ENCODE measurements at places on chromosomes 2 and 18.
A peak's percentile ranks its signal among the peaks of the same experiment; 100 is the strongest.

- no peak for DNase-seq
These were observed 405.5 kb upstream of the VWC2L start for GRCh38 chr2:214005337-214005736.

DNA sequence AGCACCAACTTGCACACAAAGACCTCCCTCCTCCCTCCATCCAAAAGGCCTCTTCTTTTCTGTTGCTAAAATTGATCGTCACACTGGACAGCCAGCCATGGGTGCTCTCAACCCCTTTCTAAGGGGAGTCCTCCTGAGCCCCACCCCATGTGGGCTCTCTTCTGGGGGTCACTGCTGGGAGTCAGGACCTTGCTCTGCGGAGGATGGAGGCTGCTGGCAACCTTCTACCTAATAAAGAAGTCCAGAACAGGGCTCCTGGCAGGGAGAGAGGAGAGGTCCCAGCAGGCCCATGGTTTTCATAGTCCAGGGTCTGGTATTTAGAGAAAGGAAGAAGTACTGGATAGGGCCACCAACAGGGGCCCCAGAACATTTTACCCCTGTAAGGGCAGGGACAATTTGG lies 67.6 kb upstream of the OTOS start:
- DNase-seq: no peak

- DNase-seq: no peak
These were observed 181.0 kb downstream of the ZNF516 start for GRCh38 chr18:76314015-76314414.

- no peak for DNase-seq
These were observed 185.3 kb upstream of the POU3F3 start for GRCh38 chr2:104668631-104669030.

GRCh38 chr2:201432621-201433393 lies 18.5 kb downstream of the TRAK2 start:
- DNase-seq: no peak

DNA sequence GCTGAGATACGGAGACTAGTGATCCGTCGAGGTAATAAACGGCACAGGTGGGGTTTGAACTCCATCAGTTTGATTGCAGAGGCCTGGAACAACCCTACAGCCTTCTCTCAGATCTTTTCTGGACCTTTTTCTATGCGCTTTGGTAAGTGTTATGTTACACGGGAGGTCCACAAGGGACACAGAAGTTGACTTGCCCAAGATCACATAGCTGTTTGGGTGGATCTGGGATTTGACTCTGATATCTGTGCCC lies 1.1 kb upstream of the DNPEP start:
- no peak for DNase-seq

DNA sequence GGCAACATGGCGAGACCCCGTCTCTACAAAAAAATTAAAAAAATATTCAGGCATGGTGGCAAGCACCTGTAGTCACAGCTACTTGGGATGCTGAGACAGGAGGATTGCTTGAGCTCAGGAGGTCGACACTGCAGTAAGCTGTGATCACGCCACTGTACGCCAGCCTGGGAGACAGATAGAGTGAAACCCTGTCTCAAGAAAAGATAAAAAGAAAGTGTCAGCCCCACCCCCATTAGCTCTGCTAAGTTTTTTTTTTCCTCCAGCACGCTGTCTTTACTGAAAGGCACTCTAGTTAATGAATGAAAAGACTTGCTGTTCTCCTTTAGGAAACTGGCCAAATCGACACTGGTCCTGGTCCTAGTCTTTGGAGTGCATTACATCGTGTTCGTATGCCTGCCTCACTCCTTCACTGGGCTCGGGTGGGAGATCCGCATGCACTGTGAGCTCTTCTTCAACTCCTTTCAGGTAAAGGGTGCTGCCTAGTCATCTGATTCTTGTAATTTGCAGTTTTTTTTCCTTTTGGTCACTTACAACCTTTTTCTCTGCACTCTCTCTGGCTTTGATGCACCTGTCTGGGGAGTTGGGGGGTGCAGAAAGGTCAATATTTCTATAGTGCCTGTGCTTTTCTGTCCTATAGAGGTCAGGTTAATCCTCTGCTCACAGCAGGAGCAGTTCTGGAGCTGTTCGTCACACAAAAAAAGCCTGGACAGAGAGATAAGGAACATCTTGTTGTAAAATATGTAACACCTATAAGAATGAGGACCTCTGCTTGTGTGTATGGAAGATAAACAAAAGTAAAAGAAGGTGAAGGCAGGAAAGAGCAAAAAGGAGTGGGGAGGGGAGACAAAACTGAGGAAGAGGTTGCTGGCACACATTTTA lies 82.3 kb downstream of the PTH2R start:
- no peak for DNase-seq

GRCh38 chr2:72819501-72819900 lies 6.3 kb downstream of the EXOC6B start:
- DNase-seq: no peak

GRCh38 chr18:4286256-4286655 lies 168.9 kb downstream of the DLGAP1 start:
- DNase-seq: no peak

GRCh38 chr2:1806254-1806653 lies 61.9 kb upstream of the PXDN start:
- DNase-seq: no peak

DNA sequence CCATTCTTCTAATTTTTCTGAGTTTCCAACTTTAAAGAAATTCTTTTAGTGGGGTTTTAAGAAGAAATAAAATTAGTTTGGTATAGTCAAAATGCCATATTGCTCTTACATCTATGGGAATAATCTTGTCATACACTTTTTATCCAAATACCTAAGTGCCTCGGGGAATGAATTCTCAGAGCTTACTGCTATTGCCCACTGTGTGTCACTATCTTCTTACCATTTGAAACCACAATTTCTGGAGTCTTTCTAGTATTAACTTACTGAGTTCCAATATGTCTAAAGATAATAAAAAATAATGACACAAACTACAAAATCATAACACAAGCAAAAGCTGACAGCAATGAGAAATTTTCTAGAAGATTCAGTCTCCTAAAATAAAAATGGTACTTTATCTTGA lies 23.7 kb upstream of the DNAH6 start:
- DNase-seq: no peak

- DNase-seq: no peak
These were observed 102.9 kb downstream of the OSR1 start for GRCh38 chr2:19255481-19255880.

- no peak for DNase-seq
These were observed 211.6 kb upstream of the TNP1 start for GRCh38 chr2:217071416-217071815.

GRCh38 chr18:6646801-6647200 lies 82.7 kb upstream of the ARHGAP28 start:
- DNase-seq: no peak

- DNase-seq: peak; percentile 53
These were observed 92.9 kb downstream of the MREG start for GRCh38 chr2:215920244-215921100.

DNA sequence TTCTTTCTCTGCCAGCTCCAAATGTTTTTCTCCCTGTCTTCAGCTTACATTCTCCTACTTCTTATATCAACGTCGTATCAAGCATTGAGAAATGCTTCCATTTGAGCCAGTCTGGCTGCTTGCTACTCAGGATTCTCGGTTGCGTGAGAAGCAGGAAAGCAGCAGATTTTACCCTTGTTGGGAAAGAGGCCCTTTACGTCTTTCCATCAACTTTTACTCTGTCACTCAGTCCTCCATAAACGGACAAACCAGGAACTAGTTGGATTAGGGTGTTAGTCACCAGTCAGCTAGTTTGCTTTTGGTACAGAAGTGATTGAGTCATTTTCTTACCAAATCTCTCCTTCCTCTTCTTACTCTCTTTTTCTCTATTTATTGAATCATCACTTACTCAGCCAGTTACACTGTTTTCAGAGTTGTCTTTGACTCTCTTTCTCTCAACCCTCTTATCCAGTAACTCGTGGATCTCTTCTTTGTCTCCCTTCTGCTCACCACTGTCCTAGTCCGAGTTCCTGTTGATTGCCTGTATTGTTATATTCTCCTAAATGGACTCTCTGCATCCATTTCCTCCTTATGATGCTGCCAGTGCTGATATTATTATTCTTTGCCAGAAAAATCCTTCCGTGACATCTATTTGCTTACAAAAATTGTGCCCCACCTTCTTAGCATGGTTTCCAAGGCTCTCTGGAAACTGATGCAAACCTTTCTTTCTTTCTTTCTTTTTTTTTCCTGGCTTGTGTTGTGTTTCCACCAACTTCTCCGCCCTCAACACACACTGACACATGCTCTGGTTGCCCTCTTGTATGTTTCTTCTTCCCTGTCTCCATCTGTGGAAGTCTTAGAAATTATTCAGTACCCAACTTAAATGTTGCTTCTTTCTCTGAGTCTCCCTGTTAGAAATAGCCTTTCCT lies 61.5 kb downstream of the VRK2 start:
- DNase-seq: peak; percentile 33

DNA sequence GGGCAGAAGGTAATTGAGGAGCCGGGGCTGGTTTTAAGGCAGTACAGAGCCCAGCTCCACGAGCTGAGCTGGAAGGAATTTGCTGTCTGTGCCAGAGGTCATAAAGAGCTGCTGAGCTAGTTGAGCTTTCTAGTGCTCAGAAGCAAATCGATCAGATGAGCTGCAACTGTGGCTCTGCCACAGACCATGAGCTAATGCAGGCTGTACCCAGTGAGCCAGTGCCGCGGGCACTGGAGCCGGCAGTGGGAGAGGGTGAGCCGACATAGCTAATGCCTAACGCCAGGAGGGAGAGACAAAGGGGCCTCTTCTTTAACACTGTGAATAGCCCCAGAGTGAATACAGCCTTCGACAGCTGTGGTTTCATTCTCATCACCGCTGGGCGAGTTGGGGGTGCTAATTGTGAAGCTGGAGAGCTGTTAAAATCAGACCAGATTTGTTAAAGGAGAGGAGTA lies 410.1 kb upstream of the TCF4 start:
- no peak for DNase-seq

DNA sequence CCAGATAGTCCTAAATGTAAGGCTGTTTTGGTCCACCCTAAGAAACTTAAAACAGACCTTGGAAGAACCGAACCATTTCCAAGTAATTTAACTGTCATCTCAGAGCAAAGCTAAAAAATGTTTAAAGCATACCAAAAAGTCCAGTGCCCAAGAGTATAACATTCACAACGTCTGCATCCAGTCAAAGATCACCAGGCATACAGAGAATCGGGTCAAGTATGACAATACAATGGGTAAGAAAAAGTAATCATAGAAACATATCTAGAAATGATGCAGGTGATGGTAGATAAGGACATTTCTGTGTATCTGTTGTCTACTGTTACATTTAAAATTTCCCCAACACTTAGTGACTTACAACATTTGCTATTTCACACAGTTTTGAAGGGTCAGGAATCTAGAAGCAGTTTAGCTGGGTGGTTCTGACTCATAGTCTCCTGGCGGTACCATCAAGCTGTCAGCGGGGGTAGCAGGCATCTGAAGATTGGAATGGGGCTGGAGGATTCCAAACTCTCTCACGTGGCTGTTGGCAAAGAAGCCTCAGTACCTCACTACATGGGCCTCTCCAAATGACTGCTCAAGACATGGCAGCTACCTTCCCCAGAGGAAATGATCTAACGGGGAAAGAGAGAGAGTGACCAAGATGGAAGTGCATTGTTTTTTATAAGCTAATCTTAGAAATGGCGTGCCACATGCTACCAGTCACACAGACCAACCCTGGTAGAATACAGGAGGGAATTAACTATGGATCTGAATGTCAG lies 36.6 kb upstream of the DYNC2LI1 start:
- DNase-seq: no peak

DNA sequence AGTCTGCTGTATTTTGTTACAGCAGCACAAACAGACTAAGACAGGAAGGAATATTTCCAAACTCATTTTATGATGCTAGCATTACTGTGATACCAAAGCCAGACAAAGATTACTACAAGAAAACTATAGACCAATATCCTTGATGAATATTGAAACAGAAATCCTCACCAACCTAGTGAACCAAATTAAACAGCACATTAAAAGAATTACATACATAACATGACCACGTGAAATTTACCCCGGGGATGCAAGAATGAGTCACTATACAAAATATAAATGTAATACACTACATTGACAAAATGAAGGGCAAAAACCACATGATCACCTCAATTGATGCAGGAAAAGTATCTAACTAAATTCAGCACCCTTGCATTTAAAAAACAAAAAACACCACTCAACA lies 112.6 kb downstream of the CHN1 start:
- DNase-seq: no peak

DNA sequence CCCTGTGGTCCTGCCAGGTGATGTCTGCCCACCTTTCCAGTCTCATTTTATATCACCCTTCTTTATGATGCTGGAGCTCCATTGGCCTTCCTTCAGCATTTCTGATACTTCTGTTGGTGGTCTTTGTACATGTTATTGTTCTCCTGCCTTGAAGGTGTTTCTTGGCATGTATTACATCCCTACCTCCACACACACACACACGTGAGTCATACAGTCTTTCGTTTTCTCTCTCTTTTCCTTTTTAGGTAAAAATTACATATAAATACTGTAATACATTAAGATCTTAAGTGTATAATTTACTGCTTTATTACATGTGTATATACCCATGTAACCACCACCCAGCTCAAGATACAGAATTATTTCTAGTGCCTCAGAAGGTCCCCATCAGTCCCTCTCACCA lies 10.2 kb upstream of the ADGRF3 start:
- no peak for DNase-seq

DNA sequence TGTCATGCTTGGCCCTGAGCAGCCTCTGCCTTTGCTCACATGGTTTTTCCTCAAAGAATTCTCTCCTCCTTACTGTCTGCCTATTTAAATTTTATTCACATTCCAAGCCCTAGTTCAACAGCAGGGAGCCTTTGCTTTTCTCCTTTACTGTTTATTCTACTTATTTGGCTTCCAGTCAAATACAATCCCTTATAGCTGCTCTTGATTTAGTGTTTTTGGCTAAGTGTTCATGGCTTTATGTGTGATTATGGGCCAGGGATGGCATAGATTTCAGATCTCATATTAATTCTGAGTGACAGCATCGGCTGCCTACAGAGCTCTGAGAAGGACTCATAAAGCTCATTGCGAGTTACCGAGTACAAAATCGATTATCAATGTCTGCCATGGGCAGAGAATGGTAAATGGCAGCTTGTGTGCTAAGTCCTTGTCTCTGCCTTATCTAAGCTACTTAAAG lies 106.7 kb downstream of the METTL8 start:
- DNase-seq: no peak

GRCh38 chr2:150259746-150260145 lies 227.7 kb downstream of the RND3 start:
- DNase-seq: no peak

GRCh38 chr2:46001290-46001689 lies 295.9 kb upstream of the EPAS1 start:
- DNase-seq: no peak

DNA sequence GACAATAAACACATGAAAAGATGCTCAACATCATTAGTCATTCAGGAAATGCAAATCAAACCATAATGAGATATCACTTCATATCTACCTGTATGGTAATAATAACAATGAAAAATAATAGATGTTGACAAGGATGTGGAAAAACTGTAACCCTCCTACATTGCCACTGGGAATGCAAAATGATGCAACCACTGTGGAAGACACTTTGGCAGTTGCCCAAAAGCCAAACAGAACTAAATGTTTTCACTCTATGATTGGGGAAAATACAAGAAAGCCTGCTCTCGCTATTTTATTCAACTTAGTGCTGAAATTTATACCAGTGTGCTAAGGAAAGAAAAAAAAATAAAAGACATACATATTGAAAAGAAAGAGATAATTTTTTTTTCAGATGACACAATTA lies 934.5 kb downstream of the CNTNAP5 start:
- DNase-seq: no peak
